Stimulated activated CD8-positive, alpha-beta memory T cell treated with anti-CD3 and anti-CD28 coated beads, Interleukin-7, amount 100 ng/mL, for 24 hours (primary cell): ENCODE measurements at places on chromosomes 1 and 21.

- no peak for DNase-seq
Observed at GRCh38 chr1:87629673-87630072, 301.0 kb downstream of the LMO4 start.

GRCh38 chr1:30049748-30050296 is 673.6 kb downstream of the MATN1 start:
- DNase-seq = no peak

DNA sequence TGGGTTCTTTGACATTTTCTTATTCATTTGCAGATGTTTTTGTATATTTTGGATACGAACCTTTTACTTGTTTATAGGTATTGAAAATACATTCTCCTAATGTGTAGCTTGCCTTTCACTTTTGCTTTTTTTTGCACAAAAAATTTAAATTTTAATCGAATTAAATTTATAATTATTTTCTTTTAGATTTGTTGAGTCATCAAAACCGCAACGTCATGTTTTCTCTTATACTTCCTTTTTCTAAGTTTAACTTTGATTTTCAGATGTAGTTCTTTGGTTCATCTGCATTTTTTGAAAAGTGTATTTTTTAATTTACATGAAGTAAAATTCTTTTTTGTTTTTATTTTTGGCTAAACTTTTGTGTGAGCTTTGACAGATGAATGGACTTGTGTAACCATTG is 243.7 kb upstream of the DPYD start:
- no peak for DNase-seq

DNA sequence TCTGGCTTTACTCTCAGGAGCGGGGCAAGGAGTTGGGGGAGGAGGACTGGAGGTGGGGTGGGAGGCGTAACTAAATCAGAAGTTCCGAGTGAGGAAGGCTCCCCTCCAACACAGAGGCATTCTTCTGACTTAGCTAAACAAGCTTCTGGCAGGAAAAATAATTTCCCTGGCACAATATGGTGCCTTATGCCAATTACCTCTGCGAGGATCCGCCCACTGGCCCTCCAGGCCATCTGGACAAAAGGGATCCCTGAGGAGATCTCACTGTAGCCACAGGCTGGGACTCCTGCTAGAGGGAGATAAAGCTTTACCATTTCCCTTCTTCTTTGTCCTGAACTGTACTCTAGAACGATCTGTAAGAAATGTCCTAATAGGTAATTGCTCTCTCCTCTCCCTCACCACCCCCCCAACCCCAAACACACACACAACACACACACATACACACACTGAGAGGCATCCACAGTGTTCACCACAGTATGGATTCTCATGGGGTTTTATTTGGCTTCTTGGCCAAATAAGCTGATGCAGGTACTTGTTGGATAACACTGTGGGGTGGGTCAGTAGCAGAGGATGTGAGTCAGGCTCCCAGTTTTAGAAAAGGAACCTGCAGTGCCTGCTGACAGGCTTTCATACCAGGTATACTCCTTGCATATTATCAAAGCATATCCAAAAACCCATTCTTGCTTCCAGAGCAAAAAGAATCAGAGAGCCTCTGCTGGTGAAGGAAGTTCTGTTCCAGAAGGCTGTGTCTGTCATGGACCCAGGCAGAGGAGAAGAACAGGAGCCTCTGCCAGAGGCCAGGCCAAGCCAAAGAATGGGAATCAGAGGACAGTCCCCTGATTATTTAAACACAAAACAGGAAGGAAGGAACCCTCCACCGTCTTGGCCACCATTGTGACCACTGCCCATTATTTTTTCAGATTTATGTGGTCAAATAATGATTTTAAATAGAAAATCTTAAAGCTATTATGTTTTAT is 169.1 kb downstream of the C1orf21 start:
- DNase-seq = no peak

- DNase-seq = no peak
Observed at GRCh38 chr1:3869751-3870301, 12.6 kb downstream of the DFFB start.

GRCh38 chr1:42002220-42002619 is 83.5 kb upstream of the HIVEP3 start:
- DNase-seq = no peak

DNA sequence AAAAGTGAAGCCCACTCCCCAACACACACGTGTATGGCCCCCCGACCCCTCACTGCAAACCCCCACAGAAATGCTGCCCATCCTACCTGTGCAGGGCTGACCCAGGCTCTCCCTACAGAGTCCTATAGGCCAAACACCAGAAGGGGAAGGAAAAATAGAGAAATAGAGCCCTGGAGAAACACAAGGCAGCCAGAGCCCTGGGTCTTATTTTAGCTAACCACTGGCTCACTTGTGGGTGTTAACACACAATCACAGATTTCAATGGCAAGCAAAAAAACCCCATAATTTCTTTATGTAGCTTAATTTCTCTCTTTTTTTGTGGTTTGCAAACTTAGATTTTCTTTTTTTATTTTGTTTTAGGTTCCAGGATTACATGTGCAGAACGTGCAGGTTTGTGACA is 989 bp upstream of the PIGR start:
- DNase-seq = no peak

DNA sequence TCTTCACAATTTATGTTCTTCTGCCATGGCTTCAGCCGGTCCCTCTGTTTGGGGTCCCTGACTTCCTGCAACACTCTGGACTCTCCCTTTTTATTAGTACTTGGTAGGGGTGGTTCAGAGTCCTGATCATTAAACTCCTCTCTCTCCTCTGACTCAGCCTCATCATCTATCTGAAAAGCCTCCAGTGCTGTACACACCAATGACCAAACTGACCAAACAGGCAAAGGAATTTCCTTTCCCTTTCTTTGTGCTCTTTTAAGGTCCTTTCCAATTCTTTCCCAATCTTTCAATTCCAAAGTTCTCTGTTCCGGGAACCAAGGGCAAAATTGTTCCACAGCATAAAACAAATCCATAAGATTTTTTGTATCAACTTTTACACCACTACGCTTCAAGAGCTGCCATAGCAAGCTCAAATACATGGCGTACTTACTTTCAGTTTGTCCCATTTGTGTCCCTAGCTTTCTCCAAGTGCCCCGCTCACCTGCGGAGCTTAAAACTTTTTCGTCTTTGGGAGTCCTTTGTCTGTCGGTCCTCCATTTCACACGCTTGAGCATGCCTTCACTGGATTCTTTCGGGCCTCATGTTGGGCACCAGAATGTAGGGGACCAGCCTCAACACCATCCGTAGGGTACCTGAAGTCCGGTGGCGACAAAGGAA is 9.6 kb downstream of the DAP3 start:
- DNase-seq = no peak

- no peak for DNase-seq
Observed at GRCh38 chr1:53608676-53609075, 130.3 kb downstream of the GLIS1 start.

DNA sequence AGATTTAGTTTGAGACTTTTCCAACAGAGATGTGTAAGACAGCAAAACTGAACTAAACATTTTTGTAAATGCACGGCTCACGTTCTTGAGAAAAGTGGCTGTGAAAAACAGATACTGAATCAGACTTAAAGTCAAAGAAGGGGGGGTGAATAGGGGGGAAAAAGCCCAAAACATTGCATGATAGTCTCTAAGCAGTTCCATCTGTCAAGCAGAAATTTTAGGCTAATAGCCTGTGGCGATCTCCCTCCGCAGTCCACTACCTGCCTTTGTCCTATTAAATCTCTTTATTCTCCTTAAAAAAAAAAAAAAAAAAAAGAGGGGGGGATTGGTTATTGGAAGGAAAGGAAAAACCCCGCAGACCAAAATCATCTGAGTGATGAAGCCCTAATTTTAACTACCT is 217.6 kb upstream of the NFIA start:
- DNase-seq = no peak

GRCh38 chr1:234226113-234226818 is 147.0 kb upstream of the COA6 start:
- DNase-seq = no peak

DNA sequence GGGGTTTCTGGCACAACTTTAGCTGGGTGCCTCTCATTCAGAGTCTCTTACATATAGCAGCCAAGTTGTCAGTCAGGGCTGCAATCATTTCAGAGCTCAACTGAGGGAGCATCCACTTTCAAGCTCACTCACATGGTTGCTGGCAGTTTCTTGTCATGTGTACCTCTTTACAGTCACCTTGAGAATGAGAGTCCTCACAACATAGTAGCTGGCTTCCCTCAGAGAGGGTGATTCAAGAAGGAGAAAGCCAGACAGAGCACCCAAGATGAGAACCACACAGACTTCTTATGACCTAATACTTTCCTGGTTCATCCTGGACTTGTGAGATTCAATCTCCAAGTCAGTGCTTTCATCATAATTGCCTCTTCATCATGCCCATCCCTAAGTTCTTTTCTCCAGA is 57.2 kb downstream of the DPT start:
- DNase-seq = no peak

DNA sequence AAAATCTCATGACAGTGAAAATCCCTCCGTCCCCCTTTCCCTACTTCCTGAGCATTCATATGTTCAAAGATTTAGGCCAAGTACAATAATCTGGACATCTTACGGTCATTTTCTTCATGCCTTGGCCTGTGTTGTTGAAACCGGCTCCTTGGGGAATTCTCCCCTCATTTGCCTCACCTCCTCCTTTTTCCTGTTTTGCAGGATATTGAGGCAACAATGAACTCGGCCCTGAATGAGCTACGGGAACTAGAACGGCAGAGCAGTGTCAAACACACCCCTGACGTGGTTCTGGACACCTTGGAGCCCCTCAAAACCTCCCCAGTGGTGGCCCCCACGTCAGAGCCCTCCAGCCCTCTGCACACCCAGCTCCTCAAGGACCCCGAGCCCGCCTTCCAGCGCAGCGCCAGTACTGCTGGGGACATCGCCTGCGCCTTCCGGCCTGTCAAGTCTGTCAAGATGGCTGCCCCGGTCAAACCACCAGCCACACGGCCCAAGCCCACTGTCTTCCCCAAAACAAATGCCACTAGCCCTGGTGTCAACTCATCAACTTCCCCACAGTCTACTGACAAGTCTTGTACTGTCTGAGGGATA is 9.3 kb upstream of the IKBKE start:
- no peak for DNase-seq

- DNase-seq = no peak
Observed at GRCh38 chr21:35873441-35873840, 186.9 kb downstream of the SETD4 start.

DNA sequence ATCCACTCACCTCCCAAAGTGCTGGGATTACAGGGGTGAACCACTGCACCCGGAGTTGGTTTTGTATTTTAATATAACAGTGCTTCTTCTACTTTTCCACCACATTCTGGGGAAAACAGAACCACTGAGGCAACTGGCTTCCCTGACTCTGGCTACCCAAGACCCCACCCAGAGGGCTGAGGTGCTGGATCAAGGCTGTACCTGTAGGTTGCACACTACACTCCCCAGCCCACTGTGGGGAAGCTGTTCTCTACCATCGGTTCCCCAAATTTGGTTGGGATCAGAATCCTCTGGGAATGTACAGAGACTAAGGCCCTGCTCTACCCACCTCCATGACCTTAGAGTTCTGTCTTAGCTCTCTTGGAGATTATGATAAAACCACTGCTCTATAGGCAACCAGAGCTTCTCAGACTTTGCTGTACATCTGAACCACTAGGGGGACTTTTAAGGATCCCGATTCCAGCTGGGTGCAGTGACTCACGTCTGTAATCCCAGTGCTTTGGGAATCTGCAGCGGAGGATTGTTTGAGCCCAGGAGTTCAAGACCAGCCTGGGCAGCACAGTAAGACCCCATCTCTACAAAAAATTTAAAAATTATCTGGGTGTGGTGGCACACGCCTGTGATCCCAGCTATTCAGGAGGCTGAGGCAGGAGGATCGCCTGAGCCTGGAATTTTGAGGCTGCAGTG is 51.6 kb downstream of the GNG4 start:
- no peak for DNase-seq

- no peak for DNase-seq
Observed at GRCh38 chr1:14955976-14956375, 197.6 kb upstream of the TMEM51 start.

GRCh38 chr21:14263879-14264278 is 47.9 kb downstream of the RBM11 start:
- no peak for DNase-seq

DNA sequence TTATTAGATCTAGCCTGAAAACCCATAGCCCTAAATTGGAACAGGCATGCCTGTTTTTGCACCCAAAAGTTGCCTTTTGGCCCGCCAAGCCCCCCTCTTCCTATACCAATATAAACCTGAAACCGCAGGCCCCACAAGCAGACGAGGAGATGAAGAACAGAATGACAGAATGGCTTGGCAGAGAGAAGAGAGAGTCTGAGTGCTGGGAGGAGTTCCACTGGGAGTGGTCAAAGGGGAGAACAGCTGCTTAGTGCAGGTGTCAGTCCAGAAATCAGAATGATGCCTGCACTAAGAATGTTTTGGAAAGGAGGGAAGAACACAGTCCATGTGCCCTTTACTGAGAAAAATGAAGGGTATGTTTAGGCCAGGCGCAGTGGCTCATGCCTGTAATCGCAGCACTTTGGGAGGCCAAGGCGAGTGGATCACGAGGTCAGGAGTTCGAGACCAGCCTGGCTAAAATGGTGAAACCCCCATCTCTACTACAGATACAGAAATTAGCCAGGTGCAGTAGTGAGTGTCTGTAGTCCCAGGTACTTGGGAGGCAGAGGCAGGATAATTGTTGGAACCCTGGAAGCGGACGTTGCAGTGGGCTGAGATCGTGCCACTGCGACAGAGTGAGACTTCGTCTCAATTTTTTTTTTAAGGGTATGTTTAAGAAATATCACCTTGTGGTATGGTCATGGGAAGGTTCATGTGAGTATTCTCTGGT is 9.4 kb downstream of the DYRK1A start:
- no peak for DNase-seq

DNA sequence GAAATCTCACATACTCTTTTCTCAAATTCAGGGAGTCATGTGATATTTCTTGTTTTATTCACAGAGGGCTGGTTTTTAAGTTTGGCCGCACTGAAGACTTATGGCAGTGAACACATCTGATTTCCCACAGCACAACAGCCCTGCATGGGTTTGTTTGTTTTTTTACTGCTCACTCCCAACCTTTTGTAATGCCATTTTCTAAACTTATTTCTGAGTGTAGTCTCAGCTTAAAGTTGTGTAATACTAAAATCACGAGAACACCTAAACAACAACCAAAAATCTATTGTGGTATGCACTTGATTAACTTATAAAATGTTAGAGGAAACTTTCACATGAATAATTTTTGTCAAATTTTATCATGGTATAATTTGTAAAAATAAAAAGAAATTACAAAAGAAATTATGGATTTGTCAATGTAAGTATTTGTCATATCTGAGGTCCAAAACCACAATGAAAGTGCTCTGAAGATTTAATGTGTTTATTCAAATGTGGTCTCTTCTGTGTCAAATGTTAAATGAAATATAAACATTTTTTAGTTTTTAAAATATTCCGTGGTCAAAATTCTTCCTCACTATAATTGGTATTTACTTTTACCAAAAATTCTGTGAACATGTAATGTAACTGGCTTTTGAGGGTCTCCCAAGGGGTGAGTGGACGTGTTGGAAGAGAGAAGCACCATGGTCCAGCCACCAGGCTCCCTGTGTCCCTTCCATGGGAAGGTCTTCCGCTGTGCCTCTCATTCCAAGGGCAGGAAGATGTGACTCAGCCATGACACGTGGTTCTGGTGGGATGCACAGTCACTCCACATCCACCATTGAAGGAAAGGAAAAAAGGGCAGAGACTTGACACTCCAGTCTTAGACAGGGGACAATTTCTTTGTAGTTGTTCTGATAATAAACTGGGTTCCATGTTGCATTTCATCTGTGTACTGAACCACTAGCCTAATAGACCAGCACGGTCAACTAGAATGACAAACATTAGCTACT is 22.8 kb downstream of the TMEM50A start:
- no peak for DNase-seq
